Cardiac septum (tissue), 1 donor: ENCODE measurements at places on chromosomes 7 and 10.

DNA sequence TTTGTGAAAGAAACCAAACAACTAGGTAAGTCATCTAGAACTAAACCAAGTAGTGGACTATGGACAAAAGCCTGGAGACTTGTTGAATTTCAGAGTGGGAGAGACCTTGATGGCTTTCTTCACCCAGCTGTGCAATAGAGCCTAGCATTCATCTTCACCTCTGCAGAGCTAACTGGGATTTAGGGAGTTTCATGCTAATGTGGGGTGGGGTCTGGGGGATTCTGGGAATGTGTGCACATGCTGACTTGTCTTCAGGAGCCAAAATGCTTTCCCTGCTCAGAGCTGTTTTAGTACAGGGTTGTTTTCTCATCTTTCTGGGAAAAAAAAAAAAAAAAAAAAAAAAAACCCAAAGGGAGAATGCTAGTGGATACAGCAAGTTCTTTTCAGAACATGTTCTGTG, 81.3 kb upstream of the ARHGAP21 start:
- no peak for DNase-seq

- DNase-seq = no peak
Measured at GRCh38 chr10:59965899-59966650, 59.7 kb upstream of the CCDC6 start.

- DNase-seq = no peak
Measured at GRCh38 chr10:26622891-26623290, 74.6 kb upstream of the PDSS1 start.

DNA sequence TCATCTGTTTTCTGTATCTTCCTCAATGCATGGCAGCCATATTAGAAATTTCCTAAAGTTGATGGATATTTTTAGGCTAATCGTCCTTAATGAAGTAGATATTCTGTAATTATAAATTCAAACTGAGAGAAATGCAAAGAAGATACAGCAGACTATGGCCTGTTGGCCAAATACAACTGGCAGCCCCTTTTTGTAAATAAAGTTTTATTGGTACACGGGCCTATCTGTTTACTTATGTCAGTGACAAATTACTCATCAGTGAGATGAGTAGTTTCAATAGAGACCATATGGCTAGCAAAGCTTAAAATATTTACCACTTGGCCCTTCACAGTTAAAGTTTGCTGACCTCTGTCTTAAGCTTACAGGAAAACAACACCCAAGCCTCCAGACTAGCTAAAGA, 112.3 kb downstream of the HTR7 start:
- no peak for DNase-seq

GRCh38 chr10:90328896-90329295, 528.9 kb downstream of the HTR7 start:
- no peak for DNase-seq

- DNase-seq = no peak
Measured at GRCh38 chr7:128137181-128137580, 103.9 kb upstream of the LEP start.

GRCh38 chr10:69972981-69973397, 79.7 kb upstream of the MACROH2A2 start:
- DNase-seq = no peak

DNA sequence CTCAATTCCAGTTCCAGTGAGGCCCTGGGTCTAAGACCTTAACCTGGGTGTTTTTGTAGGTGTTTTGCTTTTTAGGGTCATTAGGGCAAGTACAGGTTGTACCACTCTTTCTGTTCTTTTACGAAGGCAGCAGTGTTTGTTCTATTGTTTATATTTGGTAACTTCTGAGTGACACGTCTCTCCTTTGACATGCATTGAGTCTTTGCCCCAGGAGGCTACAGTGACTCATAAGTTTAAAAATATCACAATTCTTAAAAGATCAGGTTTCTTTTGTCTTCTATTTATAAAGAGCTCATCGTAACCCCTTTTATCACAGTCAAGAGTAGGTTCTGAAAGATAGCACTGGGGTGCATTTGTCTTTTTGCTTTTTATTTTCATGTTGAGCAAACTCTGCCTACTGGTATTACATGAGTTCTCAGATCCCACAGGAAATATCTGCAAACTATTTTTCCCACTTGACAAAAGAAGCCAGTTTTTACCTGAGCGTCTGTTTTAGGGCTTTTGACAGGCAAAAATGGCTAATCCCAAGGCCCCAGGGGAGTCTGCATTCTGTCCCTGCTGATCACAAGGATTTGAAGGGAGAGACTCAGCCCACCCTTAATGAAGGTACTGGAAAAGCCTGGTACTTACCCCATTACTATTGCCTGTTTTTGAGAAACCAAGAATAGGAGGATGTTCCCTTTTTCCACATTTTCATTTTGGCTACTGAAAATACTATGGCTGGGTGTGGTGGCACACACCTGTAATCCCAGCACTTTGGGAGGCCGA, 7.9 kb downstream of the NUDT13 start:
- DNase-seq = no peak

DNA sequence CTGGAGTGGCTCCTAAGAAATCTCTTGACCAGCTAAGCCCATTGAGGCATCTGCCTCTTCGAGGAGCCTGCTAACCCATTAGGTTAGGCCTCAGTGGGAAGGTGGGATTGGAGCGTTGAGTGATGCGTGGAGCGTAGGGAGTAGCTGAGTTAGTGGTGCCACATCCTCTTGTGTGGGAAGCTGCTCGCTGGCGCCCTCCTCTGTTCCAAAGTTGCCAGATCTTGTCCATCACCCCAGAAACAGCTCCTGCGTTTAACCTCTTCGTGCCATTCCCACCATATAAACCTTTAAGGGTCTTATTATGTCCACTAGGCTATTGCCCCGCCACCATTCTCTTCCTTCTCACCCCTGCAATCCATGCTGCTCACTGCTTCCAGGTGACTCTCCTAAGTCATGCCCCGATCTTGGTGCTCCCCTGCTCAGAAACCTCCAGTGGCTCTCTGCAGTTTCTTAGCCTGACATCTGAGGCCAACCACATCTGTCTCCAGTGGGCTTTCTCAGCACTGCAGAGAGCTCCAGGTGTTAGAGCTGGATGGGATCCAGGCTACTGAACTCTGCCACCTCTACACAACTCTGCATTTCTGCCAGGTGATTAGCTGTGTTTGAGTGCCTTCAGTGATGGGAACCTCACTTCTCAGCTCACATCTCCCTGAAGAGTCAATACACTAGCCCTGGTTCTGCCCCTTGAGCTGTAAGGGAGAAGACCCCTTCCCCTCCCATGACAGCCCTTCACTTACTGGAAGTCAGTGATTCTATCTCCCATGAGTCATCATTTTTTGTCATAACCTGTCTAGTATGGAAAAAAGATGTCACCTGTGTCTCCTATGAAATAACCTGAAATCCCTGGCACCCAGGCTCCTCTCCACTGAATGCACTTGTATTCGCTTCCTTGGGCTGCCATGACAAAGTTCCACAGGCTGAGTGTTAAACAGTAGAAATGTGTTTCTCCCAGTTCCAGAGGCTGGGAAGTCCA, 65.0 kb upstream of the FGFR2 start:
- peak; percentile 26 for DNase-seq

DNA sequence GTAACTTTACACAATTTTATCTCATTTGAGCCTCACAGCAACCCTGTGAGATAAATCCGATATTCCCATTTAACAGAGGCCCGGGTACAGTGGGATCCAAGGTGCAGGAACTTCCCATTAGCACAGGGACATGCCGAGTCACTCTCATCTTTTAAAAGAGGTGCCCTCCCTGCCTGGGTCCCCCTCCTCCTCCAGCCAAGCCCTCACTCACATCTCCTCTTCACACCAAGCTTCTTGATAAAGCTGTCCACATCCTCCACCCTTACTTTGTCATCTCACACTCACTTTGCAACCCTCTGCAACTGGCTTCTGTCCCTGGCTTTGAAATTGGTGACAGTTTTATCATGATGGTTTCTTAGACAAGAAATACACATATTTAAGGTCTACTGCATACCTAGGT, 144.6 kb upstream of the RHEB start:
- peak; percentile 68 for DNase-seq

- DNase-seq = no peak
Measured at GRCh38 chr7:68929781-68930261, 668.5 kb upstream of the AUTS2 start.

DNA sequence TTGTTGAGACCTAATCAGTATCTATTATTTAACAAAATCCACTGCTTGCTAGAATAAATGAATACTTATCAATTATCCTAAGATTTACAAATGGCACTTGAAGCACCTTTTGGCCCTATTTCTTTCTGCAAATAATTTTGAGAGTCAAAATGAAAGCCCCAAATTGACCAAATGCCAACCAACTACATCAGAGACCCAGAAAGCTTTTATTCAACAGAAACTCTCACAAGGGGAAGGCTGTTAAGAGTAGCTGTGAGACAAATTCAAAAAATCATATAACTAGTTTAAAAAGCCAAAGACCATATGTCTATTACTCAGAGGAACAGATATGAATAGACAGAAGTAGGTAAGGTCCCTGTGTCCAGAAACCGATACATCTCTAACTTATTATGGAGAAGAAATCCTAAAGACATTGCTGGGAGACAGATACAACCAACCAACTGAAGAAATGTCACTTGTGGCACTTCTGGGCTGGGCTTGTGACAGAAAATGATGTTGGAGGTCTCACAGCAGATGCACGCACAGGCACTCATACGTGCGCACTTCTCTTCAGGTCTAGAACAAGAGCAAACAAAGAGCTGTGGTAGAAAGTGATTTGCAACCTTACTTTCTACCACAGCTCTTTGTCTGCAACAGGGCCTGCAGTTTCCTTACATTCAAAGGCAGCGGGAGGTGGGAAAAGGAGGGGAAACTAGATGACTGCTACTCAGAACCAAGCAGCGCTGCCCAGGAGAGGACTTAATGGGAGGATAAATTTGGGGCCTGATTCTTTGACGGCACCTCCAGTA, 58.6 kb upstream of the KCNIP2 start:
- no peak for DNase-seq

DNA sequence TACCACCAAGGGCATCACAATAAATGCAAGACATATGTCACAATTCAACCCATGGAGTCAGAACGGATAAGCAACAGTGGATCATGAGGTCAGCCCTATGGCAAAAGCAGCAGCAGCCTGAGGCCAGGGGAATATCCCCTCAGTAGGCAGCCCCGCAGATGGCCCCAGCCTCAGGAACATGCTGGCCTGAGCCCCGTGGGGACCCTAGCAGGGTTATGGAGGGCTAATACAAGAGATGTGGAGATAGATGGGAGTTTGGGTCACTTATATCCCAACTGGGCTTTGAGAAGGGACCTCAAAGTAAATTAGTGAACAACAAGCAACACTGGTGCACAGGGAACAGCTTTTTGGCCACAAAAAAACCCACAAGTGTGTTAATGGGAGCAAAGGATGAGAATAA, 9.1 kb downstream of the TMEM72 start:
- DNase-seq = peak; percentile 26

DNA sequence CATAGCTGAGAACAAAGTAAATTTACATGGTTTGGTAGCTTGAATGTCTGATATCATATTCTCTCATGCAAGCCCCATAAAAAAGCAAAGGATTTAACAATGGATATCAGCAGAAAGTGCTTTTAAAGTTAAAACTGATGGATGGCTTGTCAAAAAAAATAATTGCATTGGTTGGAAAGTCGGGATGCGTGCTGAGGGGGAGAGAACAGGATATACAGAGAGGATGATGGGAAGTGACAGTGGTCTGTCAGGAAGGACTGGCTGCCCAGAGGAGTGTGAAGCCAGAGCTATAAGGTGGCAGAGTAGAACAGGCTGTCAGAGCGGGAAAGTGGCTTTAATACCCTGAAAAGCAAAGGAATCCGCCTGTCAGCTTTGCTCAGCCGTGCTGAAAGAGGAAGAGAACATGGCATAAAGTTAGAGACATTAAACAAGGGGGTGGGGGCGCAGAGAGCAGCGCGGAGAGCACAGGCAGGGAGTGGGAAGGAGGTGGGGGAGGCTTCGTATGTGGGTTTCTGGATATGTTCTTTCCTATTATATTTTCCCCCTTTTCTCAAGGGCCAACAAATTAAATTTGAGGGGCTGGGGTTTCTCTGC, 493.0 kb downstream of the LRMDA start:
- DNase-seq = no peak

GRCh38 chr10:91344117-91344856, 65.9 kb upstream of the HECTD2 start:
- no peak for DNase-seq

DNA sequence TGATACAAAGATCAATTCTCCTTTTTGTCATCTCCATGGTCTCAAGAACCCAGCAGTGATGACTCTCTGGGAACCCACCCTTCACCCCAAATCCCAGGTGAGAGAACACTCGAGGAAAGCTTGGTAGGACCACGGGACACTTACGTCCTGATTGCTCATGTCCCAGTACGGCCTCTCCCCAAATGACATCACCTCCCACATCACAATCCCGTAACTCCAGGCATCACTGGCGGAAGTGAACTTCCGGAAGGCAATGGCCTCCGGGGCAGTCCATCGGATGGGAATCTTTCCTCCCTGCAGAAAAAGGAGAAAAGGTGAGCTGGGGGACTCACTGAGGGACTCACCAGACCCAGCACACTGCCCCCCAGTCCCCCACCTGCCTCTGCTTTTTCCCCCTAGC, 21.0 kb downstream of the EPHB4 start:
- DNase-seq = no peak

- no peak for DNase-seq
Measured at GRCh38 chr7:150420242-150420641, 30.2 kb upstream of the GIMAP8 start.

DNA sequence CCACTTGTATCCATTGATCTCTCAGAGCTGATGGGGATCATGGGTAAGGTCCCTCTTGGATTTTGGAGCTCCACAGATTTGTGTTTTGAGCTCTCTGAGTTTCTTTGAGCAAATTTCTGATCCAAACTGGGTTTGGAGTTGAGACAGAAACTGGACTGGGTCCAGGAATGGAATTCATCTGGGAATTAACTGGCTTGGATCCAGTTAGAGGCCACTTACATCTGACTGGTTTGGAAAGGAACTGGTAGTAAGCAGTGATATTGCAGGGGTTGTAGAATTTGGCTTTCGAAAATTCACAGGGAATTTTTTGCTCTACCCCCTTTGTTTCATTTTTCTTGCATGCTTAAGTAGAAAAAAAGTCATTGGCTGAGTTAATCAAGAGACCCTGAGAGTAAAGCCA, 245.6 kb downstream of the SEMA3D start:
- DNase-seq = no peak

GRCh38 chr7:87100326-87100725, 40.9 kb upstream of the ELAPOR2 start:
- no peak for DNase-seq

DNA sequence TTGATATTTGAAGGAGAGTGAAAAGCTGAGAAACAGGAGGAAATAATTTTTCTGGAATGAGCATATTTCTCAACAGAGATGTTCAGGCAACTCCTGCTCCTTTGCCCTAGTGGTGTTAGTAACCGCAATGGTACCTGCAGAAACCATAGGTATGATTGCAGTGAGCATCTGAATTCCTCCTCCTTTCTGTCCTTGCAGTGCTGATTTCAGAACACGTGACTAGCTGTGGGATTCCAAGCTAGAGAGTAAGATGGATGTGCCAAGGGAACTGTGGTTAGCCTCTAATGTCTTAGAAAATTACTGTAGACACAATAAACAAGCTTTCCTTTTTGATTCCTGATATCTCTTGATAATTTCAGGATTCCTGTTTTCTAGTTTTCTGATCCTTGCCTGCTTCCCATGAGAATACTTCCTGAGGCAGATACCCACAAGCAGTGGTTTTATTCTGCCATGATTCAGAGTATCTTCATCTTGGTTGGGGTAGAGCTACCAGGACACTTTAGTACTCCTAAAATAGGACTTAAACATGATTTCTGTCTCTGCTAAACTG, 27.5 kb downstream of the LRGUK start:
- no peak for DNase-seq

- no peak for DNase-seq
Measured at GRCh38 chr10:66501356-66501755, 424.5 kb upstream of the LRRTM3 start.
